Pulmonary artery endothelial cell (primary cell): ENCODE measurements at places on chromosomes 1 and 21.

- DNase-seq = no peak
These were observed 732.9 kb downstream of the RWDD3 start for GRCh38 chr1:95966866-95967265.

DNA sequence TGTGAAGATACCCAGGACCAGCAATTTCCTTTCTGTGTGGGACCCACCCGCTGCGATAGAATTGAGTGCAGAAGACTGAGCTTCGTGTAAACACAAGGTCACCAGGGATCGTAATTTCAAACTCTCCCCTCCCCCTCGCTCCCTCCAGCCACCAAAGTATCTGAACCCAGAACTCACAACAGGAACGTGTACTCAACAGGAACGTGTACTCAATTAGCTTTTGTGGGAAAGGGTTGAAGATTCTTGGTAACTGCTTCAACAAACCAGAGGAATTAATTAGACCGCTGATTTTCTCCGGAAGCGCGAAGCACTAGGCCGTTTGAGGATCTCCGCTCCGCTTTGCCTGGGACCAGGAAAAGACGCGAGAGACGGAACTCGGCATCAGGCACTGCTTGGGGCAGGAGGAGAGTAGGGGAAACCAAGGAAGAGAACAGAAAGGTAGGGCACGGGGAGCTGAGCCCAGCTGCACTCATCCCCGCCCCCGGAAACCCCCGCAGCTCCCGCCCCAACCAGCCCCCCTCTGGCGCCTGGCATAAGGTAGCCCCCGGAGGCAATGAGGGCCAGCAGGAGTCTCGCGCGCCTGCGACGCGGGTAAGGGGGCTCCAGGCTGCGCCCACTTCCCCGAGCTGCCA lies 453 bp downstream of the DRAM2 start:
- DNase-seq = no peak

- no peak for DNase-seq
These were observed 430.4 kb upstream of the CHRM3 start for GRCh38 chr1:238955934-238956333.

DNA sequence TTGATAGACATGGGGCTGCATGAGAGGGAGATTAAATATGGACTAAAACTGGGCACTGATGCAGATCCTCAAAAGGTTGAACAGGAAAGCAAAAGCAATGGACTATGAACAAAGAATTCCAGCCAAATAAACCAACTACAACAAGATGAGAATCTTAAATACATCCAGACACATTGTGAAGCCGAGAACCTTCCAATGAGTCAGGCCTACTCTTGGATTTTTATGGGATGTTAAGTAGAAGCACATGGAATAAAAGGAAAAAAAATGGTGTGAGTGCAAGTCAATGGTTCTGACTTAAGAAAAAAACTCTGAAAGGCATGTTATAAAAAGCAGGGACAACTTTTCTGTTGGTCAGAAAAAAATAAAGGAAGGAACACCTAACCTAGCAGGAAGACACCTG lies 227.2 kb downstream of the DPYD start:
- no peak for DNase-seq

GRCh38 chr1:230310381-230311163 lies 115.6 kb downstream of the PGBD5 start:
- DNase-seq = peak; percentile 29

GRCh38 chr1:206975306-206975705 lies 5.0 kb upstream of the FCAMR start:
- DNase-seq = no peak

- peak; percentile 74 for DNase-seq
These were observed 28.5 kb upstream of the EPS8L3 start for GRCh38 chr1:109792056-109792831.

- no peak for DNase-seq
These were observed 52.4 kb downstream of the PDE9A start for GRCh38 chr21:42705746-42706374.

DNA sequence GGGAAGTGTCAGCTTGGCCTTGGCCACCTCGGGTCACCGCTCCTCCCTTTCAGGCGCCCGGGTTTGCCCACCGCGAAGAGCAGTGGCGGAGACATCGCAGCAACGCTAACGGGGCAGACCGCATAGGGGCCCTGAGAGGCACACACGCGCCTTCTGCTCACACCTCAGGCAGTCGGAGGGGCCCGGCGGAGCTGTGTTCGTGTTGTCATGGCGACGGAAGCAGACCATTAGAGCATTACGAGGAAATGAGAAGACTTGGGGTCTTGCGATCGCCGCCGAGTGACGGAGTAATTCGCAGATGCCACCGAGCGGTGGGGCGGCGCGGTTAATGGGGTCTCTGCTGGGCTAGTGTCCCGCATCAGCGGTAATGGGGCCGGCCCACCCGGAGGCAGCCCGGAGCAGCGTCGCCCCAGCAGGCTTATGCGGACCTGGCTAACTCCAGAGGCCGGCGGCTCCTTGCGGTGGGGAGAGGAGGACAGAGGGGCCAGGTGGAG lies 144.1 kb downstream of the TNR start:
- no peak for DNase-seq

GRCh38 chr1:20485527-20486456 lies at the start of gene CAMK2N1:
CAMK2N1 (minus strand) TSS chr1:20486210; CDS start chr1:20485379, 831 bp downstream.
- no peak for DNase-seq

GRCh38 chr1:170145061-170145460 lies 698 bp upstream of the NTMT2 start:
- DNase-seq = no peak

DNA sequence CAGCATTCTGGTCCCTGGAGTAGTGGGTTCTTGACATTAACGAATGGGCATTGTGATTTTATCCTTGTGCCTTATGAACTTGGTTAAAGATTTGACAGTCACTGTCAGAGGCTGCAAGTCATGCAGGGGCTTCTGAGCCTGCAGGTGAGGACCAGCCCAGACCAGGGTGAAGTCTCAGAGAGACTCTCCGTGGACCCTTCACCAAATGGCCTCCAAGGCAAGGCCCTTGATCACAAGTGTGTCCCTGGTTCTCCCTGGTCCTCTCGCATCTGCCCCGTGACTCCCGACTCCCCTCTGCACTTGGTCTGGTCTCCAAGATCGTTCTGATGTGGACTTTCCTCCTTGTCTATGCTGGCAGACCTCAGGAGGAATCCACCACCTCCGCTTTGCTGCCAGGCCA lies 476.5 kb upstream of the VAMP3 start:
- no peak for DNase-seq

GRCh38 chr1:60113596-60113995 lies 40.0 kb upstream of the C1orf87 start:
- no peak for DNase-seq

DNA sequence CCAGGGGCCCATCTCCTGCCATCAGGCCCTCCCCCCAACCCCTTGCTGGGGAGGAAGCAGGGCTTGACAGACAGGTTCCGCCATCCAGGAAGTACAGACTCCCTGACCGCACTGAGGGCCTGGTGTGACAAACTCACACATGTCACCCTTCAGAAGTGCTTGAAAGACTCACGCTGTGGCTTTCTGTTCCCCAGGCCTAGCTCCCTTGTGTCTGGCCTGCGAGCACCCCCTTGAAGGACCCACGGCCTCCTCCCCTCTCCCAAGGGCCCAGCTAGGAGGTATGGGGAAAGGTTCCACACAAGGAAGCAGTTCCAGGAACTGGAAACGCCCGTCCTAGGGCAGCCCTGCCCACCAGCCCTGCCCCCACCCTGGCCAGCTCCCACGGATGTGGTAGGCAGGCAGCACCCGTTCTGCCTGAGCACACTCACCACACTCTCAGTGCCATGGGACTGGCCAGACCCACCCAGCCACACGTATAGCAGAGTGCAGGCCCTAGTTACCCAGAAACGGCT lies 26.7 kb downstream of the SLC2A1 start:
- no peak for DNase-seq
